ENCODE measurements at places on chromosomes 5 and 9. TPM values are rescaled to one million over a fixed set of nuclear protein-coding genes. Genes with fewer than 3 reads are reported as not detected.

- no peak for DNase-seq
- H3K4me3 ChIP-seq = no peak overlapping the region
- peaks cover 5% of the 10 kb centered on the region for H3K4me1 ChIP-seq
- H3K27me3 ChIP-seq = no peaks in the 10 kb centered on the region
Measured at GRCh38 chr5:72543365-72543764, 36.2 kb upstream of the ZNF366 start.

GRCh38 chr9:93686127-93686879 is 109.9 kb downstream of the PHF2 start:
- DNase-seq = no peak
- no peak overlapping the region for H3K4me3 ChIP-seq
- H3K27ac ChIP-seq = peak overlapping the region; percentile 73
- no peaks in the 10 kb centered on the region for H3K27me3 ChIP-seq
- peaks cover 5% of the 10 kb centered on the region for H3K4me1 ChIP-seq

DNA sequence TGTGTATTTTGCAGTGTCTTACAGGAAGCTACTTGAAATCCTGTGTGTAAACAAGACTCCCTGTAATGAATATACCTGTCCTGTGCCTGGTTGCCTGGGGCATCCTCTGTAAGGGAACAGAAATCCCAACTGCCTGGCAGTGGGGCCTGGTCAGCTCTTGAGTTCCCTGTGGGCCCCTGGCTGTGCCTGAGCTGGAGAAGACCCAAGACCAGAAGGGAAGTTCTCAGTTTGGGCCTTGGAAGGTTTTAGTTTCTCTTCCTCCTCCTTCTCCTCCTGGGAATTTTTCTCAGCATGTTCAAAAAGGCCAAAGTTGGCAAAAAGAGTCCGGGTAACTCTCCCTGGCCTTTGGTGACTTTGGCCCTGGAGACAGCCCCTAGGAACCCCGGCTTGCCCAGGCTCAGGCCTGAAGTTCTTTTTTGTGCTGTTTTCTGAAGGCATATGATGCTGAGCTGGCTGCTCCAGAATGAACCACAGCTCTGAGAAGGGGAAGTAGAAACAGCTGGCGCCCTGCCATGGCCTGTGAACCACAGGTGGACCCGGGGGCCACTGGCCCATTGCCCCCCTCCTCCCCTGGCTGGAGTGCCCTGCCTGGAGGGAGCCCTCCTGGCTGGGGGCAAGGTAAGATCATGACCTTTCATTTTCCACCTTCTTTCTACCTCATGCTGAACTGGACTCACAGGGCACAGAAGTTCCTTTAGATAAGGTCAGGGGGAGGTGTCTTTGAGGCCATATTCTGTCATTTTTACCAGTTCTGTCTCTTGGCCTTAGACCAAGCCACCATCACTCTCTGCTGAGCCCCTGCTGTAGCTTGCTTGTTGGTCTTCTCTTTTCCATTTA is 5.8 kb downstream of the TMEM268 start:
- no peaks in the 10 kb centered on the region for H3K27me3 ChIP-seq
- peak overlapping the region; percentile 12 for H3K27ac ChIP-seq
- no peak overlapping the region for H3K4me3 ChIP-seq
- peaks cover 16% of the 10 kb centered on the region for H3K4me1 ChIP-seq

- H3K27ac ChIP-seq = no peak overlapping the region
- no peaks in the 10 kb centered on the region for H3K36me3 ChIP-seq
- DNase-seq = no peak
- no peaks in the 10 kb centered on the region for H3K27me3 ChIP-seq
- no peak overlapping the region for H3K4me3 ChIP-seq
- H3K4me1 ChIP-seq = peaks cover 36% of the 10 kb centered on the region
Measured at GRCh38 chr9:124654431-124654830, 116.7 kb downstream of the NR6A1 start.

GRCh38 chr5:162067162-162067561 is 411 bp upstream of the GABRG2 start:
- H3K4me1 ChIP-seq = peaks cover 11% of the 10 kb centered on the region
- no peak overlapping the region for H3K27ac ChIP-seq
- H3K27me3 ChIP-seq = peaks cover 54% of the 10 kb centered on the region
- no peak for DNase-seq

DNA sequence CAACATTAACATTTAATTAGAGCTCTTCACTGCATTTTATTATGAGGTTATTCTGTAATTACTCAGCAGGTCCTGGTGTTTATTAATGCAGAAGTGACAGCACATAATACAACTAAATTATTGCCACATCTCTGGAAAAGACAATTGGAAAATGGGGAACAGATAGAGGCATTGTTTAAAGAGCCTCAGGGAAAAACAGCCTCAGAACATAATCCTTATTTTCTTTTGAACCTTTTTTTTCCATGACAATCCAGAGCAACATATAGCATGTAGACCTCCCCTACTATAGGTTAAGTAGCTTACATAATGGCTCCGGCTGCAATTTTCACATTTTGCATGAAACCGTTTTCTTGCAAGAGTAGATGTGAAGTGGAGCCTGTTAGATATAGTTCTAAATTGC is 87.2 kb downstream of the RMI1 start:
- peaks cover 24% of the 10 kb centered on the region for H3K4me1 ChIP-seq
- H3K27me3 ChIP-seq = no peaks in the 10 kb centered on the region
- no peak for DNase-seq
- no peaks in the 10 kb centered on the region for H3K36me3 ChIP-seq

DNA sequence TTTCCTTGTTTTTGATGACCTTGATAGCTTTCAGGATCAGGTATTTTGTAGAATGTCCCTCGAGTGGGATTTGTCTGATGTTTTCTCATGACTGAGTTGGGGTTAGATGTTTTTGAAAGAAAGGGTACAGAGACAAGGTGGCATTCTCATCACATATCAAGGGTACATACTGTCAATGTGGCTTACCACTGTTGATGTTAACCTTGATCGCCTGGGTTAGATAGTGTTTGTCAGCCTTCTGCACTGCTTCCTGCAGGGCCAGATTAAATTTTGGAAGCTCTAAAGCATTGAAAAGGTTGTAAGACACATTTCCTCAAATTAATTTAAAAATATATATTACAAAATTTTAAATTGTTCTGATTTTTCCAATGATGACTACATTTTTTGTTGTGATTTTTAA is 287.4 kb upstream of the ACTBL2 start:
- H3K36me3 ChIP-seq = no peaks in the 10 kb centered on the region
- H3K4me3 ChIP-seq = no peak overlapping the region
- DNase-seq = no peak
- H3K27me3 ChIP-seq = no peaks in the 10 kb centered on the region

DNA sequence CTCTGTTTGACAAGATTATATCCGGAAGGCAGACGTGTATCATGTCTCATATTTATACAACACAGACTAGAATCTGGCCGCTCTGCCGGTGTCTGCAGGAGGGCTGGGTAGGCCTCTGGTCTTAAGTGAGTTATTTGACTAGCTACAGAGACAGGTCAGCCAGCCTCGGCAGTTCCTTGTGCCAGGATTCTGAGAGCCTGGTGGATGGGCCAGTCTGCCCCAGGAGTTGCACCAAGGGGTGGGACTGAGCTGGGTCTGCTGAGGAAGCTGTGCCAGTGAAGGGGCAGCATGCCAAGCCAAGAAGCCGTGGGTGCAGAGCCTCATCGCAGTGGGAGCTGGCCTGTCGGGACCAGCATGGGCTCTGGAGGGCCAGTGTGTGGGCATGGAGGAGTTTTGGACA is 7.1 kb downstream of the SNX18 start:
- H3K36me3 ChIP-seq = no peaks in the 10 kb centered on the region
- no peak for DNase-seq
- H3K4me1 ChIP-seq = peaks cover 29% of the 10 kb centered on the region
- no peak overlapping the region for H3K27ac ChIP-seq
- no peak overlapping the region for H3K4me3 ChIP-seq
- H3K27me3 ChIP-seq = no peaks in the 10 kb centered on the region

DNA sequence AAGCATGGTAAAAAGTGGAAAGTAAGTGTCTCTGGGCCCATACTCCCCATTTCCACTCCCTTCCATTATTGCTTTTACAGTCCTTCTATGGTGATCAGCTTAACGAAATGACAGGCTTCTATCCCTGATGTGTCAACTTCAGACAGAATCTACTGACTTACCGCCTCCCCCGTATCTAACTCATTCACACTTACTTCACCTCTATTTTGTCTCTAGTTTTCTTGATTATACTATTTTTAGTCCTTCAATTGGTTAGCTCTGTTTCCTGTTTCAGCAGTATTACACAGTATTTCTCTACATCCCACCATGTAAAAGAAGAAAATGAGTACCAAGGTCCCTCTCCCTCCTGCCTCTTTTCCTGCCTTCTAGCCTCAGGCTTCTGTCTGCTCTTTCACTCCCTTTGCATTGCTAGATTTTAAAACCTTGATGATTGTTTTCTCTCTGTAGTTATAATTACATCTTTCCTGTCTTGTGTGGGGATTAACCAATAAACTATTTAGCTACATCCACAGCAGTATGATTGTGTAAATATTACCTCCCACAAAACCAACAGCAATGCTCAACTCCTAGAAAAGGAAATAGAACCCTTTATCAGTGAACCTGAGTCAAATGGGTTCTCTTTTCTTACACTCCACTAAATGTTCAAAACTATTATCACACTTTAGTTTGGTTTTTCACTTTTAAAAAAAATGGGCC is 53.4 kb downstream of the GNAQ start:
- H3K4me3 ChIP-seq = no peak overlapping the region
- H3K36me3 ChIP-seq = no peaks in the 10 kb centered on the region
- no peaks in the 10 kb centered on the region for H3K27me3 ChIP-seq
- no peak for DNase-seq

- H3K4me1 ChIP-seq = peaks cover 21% of the 10 kb centered on the region
- no peaks in the 10 kb centered on the region for H3K36me3 ChIP-seq
- H3K27ac ChIP-seq = no peak overlapping the region
- DNase-seq = no peak
Measured at GRCh38 chr5:3393920-3394597, 201.6 kb upstream of the IRX1 start.

DNA sequence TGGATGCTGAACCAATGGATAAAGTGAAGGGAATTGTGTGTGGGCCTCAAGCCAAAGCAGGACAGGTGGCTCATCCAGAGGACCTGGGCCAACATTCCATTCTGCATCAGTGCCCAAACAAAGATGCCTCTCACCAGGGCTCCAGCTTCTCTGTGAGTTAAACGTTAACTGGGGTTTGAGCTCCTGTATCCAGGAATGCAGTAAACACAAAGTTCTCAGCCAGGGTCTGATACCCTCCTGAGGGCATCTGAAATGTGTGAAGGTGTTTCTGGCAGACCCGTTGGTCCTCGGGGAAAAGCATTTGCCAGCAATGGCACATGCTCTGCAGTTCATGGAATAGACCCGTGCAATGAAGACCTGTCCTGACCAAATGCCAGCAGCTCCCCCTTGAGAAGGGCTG is 33.9 kb upstream of the AOPEP start:
- peaks cover 8% of the 10 kb centered on the region for H3K4me1 ChIP-seq
- H3K36me3 ChIP-seq = no peaks in the 10 kb centered on the region
- H3K27ac ChIP-seq = no peak overlapping the region
- no peak overlapping the region for H3K4me3 ChIP-seq

GRCh38 chr5:40623480-40624420 is 56.0 kb upstream of the PTGER4 start:
- no peaks in the 10 kb centered on the region for H3K4me1 ChIP-seq
- DNase-seq = no peak
- no peak overlapping the region for H3K4me3 ChIP-seq

DNA sequence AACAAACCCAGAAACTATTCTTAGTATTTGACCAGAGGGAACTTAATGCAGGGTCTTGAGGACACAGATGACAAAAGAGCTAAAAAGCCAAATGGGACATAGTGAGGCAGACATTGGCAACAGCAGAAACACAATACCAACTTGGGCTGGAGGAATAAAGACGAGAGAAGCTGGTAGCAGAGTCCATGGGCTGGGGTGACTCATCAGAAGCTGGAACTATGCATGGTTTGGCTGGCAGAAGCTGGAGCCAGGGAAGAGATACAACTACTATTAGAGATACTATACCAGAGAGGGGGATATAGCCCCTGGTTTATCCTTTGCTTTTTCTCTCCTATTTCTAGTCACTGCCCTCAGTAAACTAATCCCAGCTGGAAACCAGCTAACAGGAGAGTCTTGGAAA is 29.2 kb upstream of the DPYSL3 start:
- no peaks in the 10 kb centered on the region for H3K27me3 ChIP-seq
- no peak overlapping the region for H3K27ac ChIP-seq
- H3K36me3 ChIP-seq = no peaks in the 10 kb centered on the region
- no peak overlapping the region for H3K4me3 ChIP-seq

Gene TLN1
- total RNA-seq = 123 TPM

Gene PAX5
- 18.1 TPM for total RNA-seq

Gene NLN
- total RNA-seq = 55.2 TPM

Gene MAMDC2
- 0.21 TPM for total RNA-seq
